ENCODE measurements at places on chromosomes 4 and X.
A peak's percentile ranks its signal among the peaks of the same experiment; 100 is the strongest.

- no peak for DNase-seq
Observed at GRCh38 chrX:1661048-1661921, 46.4 kb downstream of the ASMT start.

DNA sequence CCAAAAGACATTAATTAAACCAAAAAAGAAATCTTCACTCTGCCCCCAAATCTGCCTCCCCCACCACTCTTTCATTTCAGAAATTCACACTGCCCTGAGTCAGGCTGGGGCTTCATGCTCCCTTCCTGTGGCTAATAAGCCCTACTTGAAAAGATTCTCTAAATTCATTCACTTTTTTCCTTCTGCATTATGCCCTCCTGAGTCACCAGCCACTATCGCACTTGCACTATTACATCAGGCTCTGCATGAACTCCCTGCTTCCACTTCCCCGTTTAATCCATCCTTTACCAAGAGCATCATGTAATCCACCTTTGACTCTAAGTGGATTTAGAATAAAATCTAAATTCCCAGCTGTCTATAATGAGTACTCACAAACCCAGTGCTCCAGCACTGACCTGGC lies 295.4 kb upstream of the KLF3 start:
- no peak for DNase-seq

- DNase-seq, result no peak
Observed at GRCh38 chr4:30867427-30867826, 147.3 kb downstream of the PCDH7 start.

- DNase-seq, result peak; percentile 66
Observed at GRCh38 chr4:120692964-120693363, 229.6 kb downstream of the PRDM5 start.

- no peak for DNase-seq
Observed at GRCh38 chr4:61493470-61493869, 293.3 kb downstream of the ADGRL3 start.

DNA sequence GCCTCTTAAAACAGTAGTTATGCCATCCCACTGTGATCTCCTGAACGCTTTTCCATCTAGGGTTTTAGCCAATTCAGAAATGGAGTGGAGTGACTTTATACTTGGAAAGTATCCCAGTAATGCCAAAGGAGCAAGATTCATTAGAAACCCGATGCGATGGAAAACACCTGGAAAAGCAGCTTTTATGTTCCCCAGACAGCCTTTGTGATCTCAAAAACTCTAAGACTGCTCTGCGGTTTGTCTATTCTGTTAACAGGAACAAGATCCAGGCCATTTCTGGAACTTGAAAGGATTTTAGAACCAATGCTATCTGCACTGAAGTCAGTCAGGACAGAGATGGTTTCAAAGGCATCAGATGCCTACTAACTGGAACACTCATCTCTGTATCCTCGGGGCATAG lies 145.1 kb downstream of the APBB2 start:
- DNase-seq, result no peak

GRCh38 chr4:108635070-108635655 lies 14.8 kb downstream of the RPL34 start:
- DNase-seq, result no peak

- DNase-seq, result no peak
Observed at GRCh38 chr4:31647786-31648185, 927.6 kb downstream of the PCDH7 start.

- peak; percentile 31 for DNase-seq
Observed at GRCh38 chrX:15349046-15349445, 13.7 kb upstream of the PIGA start.

DNA sequence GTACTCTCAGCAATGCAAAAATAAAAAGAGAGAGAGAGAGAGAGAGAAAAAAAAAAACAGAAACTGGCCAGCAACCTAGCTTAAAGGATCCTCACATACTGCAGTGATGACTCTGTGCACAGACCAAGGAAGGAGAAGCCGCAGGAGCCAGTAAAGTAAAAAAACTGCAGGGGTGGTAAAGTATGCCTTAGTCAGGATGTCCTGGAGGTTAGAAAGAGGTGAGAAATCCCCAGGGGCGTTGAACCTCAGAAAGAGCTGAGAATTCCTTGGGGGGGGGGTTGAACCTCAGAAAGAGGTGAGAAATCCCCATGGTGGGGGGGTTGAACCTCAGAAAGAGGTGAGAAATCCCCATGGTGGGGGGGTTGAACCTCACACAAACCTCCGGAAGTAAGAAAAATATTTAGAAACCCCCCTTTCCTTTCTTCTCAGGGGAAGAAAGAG lies 48.0 kb downstream of the MAGEA9 start:
- DNase-seq, result no peak

- no peak for DNase-seq
Observed at GRCh38 chr4:105666693-105667092, 41.8 kb downstream of the INTS12 start.

Measured in A549 (cell line).